ENCODE measurements at places on chromosomes 7 and 10.

- no peak for DNase-seq
Observed at GRCh38 chr7:157751951-157752673, 415.3 kb downstream of the DNAJB6 start.

GRCh38 chr7:37196676-37197075 lies 252.0 kb downstream of the ELMO1 start:
- no peak for DNase-seq

DNA sequence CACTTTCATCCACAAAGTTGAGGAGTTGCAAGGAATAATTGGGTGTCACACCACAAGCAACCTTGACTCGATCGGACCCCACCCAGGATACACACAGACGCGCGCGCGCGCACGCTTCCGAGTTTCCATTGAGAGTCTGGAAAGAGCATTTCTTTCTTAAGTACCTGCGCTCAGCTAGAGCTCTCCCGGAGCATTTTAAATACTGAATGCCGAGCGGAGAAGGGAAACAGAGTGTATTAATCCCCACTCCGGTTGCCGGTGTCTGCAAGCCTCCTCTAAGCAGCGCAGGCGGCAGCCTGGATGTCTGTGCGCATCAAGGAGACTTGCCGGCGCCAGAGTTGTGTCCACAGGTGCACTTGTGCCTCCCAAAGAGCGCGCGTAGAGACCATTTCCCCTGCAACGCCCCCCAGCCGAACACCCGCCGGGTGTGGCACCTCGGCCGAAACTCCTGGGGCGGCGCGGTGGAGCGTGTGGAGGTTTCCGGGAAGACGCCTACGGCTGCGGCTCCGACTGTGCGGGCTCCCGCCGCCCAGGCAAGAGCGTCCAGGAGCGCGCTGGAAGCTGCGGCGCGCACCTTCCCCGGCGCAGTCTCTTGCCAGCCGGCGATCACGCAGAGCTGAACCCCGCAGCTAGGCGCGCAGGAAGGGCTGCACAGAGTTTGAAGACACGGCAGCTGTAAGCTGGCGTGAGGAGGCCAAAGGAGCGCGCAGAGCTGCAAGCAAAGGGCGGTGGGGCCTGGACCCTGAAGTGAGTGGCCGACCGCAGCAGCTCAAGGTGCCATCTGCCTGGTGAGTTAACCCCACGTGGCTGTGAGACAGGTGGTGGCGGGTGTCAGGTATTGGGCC lies 1.1 kb upstream of the FEZF1 start:
- DNase-seq = no peak

GRCh38 chr7:81666209-81666608 lies 103.6 kb downstream of the HGF start:
- DNase-seq = no peak

GRCh38 chr7:76428868-76429805 lies 4.4 kb downstream of the ZP3 start:
- DNase-seq = no peak

GRCh38 chr7:82319674-82320118 lies 123.9 kb downstream of the CACNA2D1 start:
- no peak for DNase-seq

- DNase-seq = no peak
Observed at GRCh38 chr10:46787321-46787615, 124.0 kb upstream of the PTPN20 start.

DNA sequence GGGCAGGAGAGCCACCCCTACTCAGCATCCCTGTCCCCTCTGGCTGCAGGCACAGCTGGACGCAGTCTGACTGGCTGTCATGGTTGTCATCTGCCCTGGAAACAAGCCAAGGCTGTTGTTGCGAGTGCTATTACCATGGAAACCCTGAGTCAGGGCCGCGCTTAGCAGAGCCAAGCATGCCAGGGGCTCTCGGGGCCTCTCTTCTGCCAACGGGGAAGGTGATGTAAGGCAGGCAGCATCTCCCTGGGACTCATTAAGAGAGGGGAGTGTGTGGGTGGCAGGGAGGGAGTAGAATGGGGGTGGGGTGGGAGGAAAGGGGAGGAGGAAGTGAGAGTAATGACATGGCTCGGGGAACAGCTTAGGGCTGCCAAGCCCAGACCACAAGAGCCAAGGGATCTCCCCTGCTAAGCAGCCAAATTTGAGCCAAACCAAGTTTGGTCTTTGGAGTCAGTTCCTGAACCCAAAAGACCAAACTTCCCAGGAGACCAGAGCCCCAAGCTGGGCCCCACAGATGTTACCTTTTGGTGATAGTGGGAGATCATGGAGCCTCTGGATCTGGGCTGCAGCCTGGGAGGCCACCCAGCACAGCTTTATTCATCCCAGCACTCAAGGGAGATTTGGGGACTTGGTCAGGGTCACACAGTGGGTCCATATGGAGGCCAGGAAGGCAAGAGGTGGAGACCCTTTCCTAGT lies 67.6 kb downstream of the TMEM130 start:
- DNase-seq = no peak

GRCh38 chr7:42580061-42580460 lies 331.8 kb downstream of the C7orf25 start:
- no peak for DNase-seq

Data from activated naive CD8-positive, alpha-beta T cell treated with anti-CD3 and anti-CD28 coated beads, Interleukin-2, amount 50 U/mL, for 16 hours (primary cell).